ENCODE measurements at places on chromosomes 11 and 22. TPM values are rescaled to one million over a fixed set of nuclear protein-coding genes. Genes with fewer than 3 reads are reported as not detected.

- DNase-seq: no peak
Observed at GRCh38 chr11:23696688-23697415, 800.0 kb upstream of the LUZP2 start.

MSANTD2 gene
- total RNA-seq: 10.7 TPM

- no peak for DNase-seq
Observed at GRCh38 chr22:45399712-45400445, 13.5 kb downstream of the SMC1B start.

ARVCF gene
- total RNA-seq: 1.8 TPM

GRCh38 chr11:84564180-84564866 lies 1062.8 kb downstream of the DLG2 start:
- DNase-seq: peak; percentile 41

CNIH2 gene
- total RNA-seq: 8.4 TPM

APOBEC3B gene
- 13.6 TPM for total RNA-seq

All from H4 (cell line).